LoVo (cell line): ENCODE measurements at places on chromosomes 1 and 21.

GRCh38 chr1:121417325-121417923 lies 232.6 kb downstream of the SRGAP2C start:
- DNase-seq: no peak

GRCh38 chr1:82646336-82646735 lies 845.6 kb downstream of the ADGRL2 start:
- no peak for DNase-seq

GRCh38 chr1:40901886-40902852 lies 40.0 kb upstream of the CITED4 start:
- DNase-seq: no peak

GRCh38 chr1:24347159-24347934 lies 28.2 kb downstream of the GRHL3 start:
- no peak for DNase-seq

- DNase-seq: no peak
Observed at GRCh38 chr21:30733026-30733425, 14.0 kb downstream of the KRTAP21-2 start.

GRCh38 chr1:228445490-228445842 lies 28.8 kb upstream of the TRIM17 start:
- DNase-seq: no peak
